ENCODE measurements at places on chromosomes 5 and 9.

GRCh38 chr5:32538031-32538547 lies 47.3 kb upstream of the SUB1 start:
- DNase-seq: no peak

- no peak for DNase-seq
These were observed 1025.1 kb upstream of the C9orf72 start for GRCh38 chr9:28598408-28598807.

GRCh38 chr5:14399054-14399692 lies 182.4 kb upstream of the OTULINL start:
- no peak for DNase-seq

- no peak for DNase-seq
These were observed 72.3 kb upstream of the STARD4 start for GRCh38 chr5:111584651-111585050.

- DNase-seq: no peak
These were observed 112.6 kb upstream of the NFIL3 start for GRCh38 chr9:91536211-91536691.

- no peak for DNase-seq
These were observed 85.7 kb downstream of the IZUMO3 start for GRCh38 chr9:24459953-24460352.

DNA sequence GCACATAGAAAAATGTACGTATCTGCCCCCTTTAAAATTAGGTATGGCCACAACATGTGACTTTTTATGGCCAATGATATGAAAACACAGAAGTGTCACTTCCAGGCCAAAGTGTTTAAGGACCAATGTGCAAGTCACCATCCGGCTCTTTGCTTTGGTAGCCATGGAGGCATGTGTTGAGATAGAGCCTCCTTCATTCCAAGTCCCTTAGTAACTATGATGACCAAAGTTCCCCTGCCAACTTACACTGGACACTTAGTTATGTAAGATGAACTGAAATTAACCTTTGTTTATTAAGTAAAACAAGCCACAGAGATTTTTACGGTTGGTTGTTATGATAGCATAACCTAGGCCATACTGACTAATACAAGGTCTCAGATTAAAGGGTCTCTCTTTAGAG lies 51.0 kb downstream of the FBN2 start:
- no peak for DNase-seq

DNA sequence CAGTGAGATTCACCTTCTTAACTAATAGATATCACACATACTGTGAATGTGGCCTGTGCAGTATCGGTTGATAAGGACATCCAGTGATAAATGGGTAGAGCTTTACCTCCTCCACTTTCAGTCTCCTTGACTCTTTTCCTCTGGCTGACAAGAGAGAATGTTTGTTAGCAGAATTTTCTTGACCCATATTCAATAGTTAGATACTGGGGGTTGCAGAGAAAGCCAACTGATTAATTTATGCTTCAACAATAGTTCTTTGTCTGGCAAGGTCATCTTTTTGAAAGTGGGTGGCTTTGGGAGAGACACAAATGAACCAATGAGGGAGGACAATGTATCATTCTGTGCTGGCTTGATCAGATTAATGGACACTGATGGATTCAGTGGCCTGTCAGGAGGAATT lies 30.3 kb downstream of the TTC23L start:
- no peak for DNase-seq

DNA sequence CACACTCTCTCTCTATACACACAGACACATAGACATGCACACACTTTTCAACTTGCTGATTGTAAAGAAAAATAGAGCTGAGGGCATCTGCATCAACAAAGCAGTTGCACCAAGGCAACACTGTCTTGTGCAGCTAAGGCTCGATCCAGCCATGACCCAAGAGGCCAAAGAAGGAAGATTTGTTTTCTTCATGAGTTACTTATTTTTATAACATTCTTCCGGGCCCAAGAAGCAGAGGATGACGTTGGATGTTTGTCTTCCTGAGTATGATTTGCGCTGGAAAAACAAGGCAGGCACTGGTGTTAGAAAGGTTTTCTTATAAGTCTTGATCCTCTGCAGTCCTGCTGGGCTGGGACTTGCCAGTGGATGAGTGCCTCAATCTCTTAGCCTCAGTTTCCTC lies 344.1 kb downstream of the ADAMTS6 start:
- DNase-seq: no peak

- no peak for DNase-seq
These were observed 105.8 kb upstream of the MSX2 start for GRCh38 chr5:174618589-174618988.

DNA sequence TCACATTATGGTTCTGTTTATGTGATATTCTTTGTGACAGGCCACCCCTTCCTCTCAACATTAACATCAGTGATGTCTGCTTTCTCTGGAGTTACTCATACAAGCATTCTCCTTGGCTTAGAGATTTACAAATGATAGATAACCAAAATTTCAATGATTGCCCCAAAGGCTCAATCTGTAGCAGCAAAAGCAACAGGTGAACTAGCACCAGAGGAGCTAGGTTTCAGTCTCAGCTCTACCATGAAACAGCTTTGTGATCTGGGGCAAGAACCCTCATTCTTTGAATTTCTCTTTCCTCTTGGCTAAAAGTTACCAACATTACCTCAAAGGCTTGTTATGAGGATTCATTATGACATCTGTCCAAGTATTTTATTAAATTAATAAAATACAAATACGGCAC lies 120.5 kb downstream of the PPP2R2B start:
- DNase-seq: no peak

- no peak for DNase-seq
These were observed 778 bp upstream of the PPP6C start for GRCh38 chr9:125190361-125190801.

DNA sequence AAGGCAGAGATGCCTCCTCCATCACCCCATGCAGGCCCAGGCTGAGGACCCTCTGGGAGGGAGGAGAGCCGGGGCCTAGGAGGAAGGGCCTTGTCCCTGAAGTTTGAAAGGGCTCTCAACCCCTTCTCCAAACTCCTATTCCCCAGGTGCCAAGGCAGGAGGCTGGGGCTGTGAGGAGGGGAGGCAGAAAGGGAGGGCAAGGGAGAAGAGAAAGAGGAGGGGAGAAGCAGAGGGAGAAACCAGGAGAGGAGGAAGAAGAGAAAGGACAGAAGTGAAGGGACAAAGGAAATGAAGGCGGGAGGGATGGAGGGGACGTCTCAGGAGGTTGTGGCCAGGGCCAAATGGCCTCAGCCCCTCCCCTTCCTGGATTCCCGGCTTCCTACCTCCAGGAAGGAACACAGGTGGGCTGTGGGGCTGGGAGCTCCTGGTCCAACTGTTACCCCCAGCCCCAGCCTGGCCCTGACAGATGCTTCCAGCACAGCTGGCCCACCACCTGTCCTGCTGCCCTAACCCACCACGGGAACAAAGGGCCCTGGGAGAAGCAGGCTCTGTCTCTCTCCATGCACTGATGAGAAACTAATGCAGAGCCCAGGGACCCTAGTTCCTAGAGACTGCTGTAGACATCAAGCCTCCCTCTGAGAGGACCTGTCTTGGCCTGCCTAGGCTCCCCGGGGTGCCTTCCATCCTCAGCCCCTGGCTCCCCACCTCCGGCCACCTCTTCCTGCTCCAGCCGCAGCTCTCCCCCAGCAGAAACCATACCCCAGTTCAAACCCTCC lies 3.5 kb downstream of the DBN1 start:
- DNase-seq: no peak

- DNase-seq: no peak
These were observed 46.2 kb downstream of the PAX5 start for GRCh38 chr9:36987891-36988290.

- no peak for DNase-seq
These were observed 46.4 kb downstream of the BARX1 start for GRCh38 chr9:93908591-93909241.

DNA sequence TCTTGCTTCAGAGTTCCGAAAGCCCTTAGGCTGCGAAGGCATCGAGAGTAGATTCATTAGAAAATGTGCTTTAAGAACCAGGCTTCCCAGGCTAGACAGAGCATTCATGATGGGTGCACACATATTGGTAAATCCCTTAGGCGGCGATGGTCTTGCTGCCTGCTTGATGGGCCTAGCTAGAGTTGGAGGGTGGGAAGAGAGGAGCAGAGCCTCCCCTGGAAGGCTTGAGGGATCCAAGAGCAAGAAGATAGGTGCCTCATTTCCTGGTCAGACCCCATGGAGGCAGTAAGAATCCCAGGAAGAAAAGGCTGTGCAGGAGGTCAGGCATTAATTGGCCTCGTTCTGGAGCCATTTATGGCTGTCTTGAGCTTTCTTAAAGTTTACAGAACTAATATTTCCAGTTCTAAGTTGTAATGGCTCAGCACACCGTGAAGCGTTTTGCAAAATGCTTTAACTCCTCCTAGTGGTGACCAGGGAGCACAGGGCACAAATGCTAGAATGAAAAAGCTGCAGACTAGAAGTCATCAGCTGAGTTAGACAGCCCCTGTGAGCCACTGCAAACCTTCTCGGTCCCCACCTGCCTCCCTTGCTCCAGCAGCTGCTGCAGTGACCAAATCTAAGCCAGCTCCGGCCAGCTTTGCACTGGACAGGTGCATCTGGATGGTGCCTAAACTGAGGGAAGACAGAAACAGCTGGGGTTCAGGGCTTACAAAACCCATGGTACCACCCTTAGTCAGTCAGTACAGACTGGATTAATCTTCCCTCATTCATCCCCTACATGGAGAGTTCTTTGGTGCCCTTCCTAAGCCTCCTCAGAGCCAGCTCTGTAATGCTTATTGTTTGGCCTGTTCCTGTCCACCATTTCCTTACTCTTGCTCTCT lies 14.7 kb downstream of the SLC45A2 start:
- DNase-seq: no peak

GRCh38 chr9:133113163-133113948 lies 7.7 kb downstream of the RALGDS start:
- no peak for DNase-seq

GRCh38 chr5:98341038-98342032 lies 432.1 kb upstream of the RGMB start:
- no peak for DNase-seq

DNA sequence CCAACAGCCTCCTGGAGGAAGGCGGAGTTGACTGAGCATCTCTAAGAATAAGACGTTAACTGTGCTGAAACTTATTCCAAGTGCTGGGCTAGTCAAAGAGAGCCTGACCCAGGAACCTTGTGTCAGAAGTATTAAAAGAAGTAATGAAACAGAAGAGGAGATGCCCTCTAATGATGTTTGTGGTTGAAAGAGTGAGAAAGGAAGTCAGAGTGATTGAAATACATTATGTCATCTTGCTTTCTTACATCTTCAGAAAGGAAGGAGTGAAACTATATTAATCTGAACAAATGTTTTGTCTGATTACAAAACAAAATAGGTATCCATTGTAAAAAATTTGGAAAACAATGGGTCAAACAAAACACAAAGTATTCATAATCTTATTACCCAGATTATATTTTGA lies 460.7 kb downstream of the NTRK2 start:
- DNase-seq: no peak

DNA sequence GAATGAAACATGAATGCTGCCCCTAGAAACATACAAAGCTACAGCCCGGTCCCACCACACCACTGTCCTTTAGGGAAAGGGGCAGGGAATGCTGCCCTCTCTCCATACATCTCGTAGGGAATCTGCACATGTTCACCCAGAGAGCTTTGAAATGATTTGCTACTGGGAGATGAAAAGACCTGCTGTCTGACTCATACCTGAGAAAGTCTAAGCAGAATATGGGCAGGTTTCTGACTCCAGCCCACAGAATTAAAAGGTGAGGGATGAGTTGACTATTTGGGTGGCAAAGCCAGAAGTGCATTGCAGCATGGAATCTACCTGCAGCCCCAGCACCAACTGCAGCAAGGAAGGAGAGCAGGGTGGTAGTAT lies 297.9 kb downstream of the TLE1 start:
- DNase-seq: no peak

GRCh38 chr5:2019716-2020115 lies 137.0 kb upstream of the IRX4 start:
- DNase-seq: no peak

DNA sequence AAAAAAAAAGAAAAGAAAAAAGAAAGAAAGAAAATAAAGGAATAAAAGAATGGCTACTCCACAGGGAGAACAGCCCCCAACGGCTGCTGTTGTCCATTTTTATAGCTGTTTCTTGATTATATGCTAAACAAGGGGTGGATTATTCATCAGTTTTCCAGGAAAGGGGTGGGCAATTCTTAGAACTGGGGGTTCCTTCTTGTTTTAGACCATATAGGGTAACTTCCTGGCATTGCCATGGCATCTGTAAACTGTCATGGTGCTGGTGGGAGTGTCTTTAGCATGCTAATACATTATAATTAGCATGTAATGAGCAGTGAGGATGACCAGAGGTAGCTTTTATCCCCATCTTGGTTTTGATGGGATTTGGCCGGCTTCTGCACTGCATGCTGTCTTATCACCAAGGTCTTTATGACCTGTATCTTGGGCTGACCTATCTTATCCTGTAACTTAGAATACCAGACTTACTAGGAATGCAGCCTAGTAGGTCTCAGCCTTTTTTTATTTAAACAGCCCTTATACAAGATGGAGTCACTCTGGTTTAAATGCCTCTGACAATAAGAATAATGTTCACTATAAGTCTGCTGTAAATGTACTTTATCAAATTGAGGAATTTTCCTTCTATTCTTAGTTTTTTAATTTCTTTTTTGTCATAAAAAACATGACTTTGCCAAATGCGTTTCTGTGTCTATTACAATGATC lies 28.6 kb downstream of the TRIM7 start:
- no peak for DNase-seq

- DNase-seq: no peak
These were observed at the start of gene ADAMTS16 for GRCh38 chr5:5139777-5140478. ADAMTS16 (plus strand) TSS chr5:5140330; CDS start chr5:5140468, 138 bp downstream.

DNA sequence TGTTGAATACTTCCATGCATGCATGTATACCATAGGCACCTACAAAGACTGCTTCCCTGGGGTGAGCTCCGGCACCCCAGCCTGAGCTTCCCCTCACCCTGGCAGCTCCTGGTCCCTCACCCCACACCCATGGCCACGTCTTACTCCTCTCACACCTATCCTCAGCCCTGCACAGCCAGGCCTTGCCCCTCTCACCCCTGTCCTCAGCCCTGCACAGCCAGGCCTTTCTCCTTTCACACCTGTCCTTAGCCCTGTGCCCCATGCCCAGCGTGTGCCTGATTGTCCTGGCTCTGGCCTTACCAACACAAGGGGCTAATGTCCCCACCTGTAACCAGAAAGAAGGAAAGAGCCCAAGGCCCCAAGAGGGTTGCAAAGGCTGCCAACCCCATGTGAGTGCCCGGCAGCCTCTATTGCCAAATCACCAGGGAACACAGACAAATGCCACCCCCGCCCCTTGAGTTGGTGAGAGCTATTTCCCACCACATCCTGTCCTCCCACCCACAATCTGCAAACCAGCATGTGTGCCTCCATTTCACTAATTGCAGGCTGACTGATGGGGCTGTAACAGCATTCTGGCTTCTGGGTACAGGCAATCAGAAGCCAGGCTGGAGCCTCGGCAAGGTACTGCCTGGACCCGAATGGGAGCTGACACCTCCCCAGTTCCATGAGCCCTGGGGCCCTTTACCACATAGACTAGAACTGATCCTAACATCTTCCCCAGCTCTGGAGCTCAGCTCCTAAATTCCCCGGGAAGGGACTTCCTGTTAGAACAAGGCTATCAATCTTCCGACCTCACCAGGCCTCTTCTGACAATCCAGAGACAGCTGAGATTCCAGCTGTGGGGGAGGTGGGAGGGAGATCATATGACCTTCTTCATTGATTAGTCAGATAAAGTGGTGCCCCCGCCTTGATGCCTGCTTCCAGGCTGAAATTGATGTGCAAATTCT lies 78.2 kb downstream of the FAM114A2 start:
- DNase-seq: no peak

All from activated CD8-positive, alpha-beta memory T cell treated with anti-CD3 and anti-CD28 coated beads for 4 hours (primary cell).